ENCODE measurements at places on chromosomes 11 and 22.

GRCh38 chr22:22897091-22897490 lies 9.5 kb downstream of the IGLL5 start:
- no peak for DNase-seq

DNA sequence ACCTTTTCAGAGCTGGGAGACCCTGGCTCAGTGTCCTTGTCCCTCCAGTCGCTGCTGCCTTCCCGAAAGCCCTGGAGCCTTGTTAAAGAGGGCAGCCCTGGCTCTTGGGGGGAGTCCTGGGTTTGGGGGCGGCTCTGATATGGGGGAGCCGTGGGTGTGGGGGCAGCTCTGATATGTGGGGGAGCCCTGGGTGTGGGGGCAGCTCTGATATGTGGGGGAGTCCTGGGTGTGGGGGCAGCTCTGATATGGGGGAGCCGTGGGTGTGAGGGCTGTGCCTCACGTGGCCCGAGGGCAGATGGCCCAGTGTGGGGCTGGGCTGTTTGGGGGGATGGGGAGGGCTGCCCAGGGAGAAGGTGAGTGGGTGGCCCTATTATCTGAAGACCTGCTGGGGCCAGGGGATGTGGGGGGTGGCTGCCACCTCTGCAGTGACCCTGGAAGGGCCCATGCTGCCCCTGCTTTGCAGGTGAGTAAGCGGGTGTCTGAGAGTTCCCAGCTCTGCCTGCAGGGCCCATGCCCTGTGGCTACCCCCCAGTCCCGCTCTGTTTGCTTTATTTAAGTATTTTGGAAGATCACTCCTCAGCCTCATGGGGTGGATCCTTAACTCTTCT lies 30.9 kb upstream of the GRAMD4 start:
- DNase-seq: no peak

DNA sequence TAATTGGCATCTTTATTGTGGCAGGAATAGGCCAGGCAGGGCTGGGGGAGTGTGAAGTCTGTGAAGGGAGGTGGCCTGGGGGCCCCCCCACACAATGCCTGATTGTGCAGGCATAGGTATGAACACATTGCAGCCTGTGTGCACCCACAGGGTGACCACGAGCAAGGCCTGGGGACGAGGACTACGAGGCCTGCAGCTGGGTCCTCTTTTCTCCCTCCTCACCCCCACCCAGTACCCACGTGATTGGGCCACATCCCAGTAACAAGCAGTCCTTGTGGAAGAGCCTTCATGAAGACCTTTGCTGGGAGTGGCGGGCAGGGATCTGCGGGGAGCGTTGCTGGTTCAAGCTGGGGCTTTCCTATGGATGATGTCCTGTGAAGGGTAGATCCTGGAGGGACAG lies 29.3 kb downstream of the ZBTB16 start:
- no peak for DNase-seq

GRCh38 chr22:40410272-40410671 lies 39.9 kb downstream of the SGSM3 start:
- no peak for DNase-seq

- DNase-seq: no peak
Measured at GRCh38 chr11:124618863-124619262, 3.8 kb upstream of the TBRG1 start.

GRCh38 chr11:61032824-61033223 lies 61.3 kb downstream of the CD6 start:
- DNase-seq: no peak
